ENCODE measurements at places on chromosomes 1 and 21.

- DNase-seq, result no peak
These were observed 11.6 kb downstream of the CDC42BPA start for GRCh38 chr1:227306689-227307088.

- peak; percentile 25 for DNase-seq
These were observed 84.2 kb downstream of the NDUFS5 start for GRCh38 chr1:39110325-39110851.

GRCh38 chr1:231866392-231867331, 240.1 kb downstream of the DISC1 start:
- DNase-seq, result peak; percentile 50

GRCh38 chr1:26388791-26389445, 16.4 kb upstream of the ZNF683 start:
- DNase-seq, result no peak

DNA sequence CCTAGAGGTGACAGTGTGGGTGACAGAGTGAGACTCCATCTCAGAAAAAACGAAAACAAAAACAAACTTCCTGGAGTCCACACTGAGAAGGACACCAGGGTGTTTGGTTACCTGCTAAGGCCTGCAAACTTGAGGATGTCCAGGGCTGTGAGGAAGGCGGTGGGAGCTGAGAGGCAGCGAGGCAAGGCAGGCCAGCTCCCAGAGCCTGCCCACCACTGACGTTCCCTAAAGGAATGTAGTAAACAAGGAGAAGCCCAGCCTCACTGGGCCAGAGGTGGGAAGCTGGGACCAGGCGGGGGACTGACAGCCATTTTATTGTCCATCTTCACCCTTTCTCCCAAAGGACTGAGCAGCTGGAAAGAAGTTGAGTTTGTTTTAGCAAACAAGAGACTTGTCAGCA, 24.1 kb downstream of the SHISA4 start:
- DNase-seq, result no peak

GRCh38 chr1:156214024-156214748, 1.4 kb downstream of the PMF1 start:
- no peak for DNase-seq

DNA sequence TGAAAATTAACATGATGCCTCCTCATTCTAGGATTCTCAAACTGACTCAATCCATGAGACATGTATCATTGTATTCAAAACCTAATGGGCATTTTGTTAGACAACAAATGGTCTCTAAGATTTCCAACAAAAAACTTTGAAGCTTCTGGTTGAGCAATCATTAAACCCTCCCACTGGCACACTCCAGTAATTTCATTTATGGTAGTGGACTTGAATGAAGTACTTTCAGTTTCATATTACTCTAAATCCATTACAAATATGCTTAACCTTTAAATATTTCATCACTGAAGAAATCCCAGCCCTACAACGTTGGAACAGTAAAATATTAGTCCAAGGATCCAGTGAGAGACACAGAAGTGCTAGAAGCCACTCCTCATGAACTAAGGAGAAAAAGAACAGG, 43.5 kb downstream of the GBP6 start:
- no peak for DNase-seq

DNA sequence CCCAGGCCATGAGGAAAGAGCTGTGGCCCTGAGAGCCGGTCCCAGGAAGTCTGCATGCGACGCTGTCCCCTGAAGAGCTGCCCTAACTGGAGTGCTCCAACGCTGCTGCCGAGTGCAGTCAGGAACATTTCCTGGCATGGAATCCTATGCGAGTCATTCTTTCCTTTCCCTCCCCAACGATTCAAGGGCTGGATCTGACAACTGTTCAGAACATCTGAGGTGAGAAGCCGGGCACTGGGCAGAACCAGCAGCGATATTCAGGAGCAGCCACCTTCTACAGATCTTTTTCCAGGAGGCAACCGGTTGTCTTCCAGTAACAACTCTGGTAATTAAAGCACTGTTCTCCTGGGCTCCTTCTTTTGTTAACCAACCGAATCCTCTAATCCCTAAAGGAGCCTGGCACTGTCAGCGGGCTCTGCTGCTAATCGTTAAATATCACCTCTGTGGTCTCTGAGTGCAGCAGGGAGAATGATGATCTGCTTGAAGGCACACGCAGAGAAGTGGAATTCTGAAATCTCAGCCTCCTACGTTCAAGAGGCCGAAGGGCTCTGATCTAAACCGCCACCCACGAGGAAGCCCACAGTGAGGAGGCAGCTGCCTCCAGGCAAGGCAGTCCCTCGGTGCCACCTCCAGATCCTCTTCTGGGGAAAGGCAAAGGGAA, 55.8 kb downstream of the SLC45A1 start:
- DNase-seq, result peak; percentile 88

- no peak for DNase-seq
These were observed 11.8 kb upstream of the F3 start for GRCh38 chr1:94553323-94553730.

GRCh38 chr21:43362321-43362791, 64.6 kb downstream of the SIK1 start:
- peak; percentile 86 for DNase-seq

DNA sequence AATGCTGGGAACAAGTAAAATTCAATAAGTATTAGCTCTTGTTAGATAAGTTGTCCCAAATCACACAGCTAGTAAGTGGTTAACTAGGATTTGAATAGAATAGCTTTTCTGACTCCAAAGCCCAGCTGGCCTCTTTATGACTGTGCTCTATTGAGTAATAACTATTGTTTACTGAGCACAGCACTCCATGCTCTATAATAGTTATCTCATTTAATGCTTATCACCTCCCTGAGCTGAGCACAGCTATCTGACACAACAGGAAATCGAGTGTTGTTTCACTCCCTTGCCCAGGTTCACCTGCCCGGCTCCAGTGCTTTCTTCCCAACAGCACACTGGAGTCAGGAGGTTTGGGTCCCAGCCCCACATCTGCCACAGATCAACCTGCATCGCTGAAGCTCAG, 38.8 kb upstream of the STMN1 start:
- DNase-seq, result no peak

DNA sequence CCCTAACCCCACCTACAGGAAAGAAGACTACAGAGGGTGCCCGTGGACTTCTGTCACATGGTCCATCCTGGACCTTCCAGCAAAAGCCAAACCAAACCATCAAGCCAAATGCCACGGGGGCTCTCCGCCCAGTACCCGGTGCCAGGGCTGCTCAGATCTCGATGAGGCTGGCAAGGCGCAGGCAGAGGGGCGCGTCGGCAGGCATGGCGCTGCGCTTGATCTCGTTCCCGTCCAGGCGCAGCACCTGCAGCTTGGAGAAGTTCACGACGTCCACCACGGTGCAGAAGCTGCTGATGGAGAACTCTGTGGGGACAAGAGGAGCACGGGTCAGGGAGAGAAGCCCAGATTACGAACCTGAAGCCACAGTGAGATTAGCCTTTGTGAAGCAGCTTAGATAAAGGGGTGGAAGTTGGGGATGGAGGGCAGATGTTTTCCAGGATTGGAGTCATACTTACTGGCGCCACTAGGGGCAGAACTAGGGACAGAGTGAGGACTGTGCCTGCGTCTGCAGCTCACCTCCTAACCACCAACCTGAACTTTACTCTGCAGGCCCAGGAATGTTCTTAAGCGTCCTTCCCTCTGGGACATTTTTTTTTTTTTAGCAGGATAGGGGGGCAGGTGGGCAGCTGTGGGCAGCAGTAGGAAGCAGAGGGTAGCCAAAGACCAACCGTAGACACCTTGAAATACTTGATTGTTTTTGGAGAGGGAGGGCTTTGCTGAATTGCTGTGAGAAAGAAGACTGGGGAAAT, 8.6 kb downstream of the FMOD start:
- DNase-seq, result peak; percentile 72

GRCh38 chr1:211951856-211952255, 83.5 kb downstream of the INTS7 start:
- DNase-seq, result no peak

GRCh38 chr1:18020021-18020817, 87.4 kb upstream of the IGSF21 start:
- no peak for DNase-seq

GRCh38 chr1:83500987-83501591, 497.8 kb downstream of the TTLL7 start:
- DNase-seq, result no peak

DNA sequence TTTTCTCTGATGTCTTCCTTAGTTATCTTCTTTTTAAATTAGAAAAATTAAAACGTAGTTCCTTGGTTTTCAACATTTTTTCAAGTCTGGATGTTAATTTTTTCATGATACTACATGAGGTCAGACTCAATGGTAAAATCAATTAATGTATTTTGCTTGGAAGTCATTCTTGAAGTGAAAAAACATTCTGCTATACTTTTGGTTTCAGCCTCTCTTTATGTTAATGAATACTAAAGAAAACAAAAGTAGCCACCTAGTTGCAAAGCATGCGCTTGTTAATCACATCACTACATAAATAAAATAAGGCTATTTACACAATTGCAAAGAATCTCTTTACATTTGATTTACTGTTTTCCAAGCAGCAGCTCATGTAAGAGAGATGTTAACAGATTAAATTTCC, 170.4 kb downstream of the LIPI start:
- no peak for DNase-seq

DNA sequence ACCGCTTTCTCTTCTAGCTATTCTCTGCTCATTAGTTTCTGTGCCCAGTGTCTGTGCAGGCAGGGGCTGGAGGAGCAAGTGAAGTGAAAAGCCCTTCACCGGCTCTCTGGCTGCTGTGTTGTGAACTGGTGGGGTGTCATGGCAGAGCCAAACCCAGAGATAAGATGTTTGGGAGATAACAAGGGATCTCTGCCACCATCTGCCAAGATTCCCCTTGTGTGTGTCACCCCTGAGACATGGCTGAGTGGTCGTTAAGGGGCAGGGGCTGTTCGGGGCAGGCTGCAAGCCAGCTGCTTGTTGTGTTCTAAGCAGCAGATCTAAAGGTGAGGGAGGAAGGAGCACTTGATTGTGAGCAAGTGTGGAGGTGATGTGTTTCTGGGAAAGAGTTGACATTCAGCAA, 24.5 kb downstream of the CNIH3 start:
- no peak for DNase-seq

DNA sequence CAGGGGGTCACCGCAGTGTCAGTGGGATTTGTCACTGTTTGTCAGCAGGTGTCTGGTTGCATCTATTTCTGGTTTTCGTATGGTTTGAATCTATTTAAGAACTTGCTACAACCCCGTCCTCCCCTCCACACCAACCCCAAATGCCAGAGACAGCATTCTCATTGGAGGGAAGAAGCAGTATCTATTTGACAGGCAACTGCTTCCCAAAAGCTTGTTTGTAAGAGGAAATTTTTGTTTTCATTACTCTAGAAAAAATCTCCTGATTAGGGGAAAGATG, 54.4 kb downstream of the NR5A2 start:
- no peak for DNase-seq

DNA sequence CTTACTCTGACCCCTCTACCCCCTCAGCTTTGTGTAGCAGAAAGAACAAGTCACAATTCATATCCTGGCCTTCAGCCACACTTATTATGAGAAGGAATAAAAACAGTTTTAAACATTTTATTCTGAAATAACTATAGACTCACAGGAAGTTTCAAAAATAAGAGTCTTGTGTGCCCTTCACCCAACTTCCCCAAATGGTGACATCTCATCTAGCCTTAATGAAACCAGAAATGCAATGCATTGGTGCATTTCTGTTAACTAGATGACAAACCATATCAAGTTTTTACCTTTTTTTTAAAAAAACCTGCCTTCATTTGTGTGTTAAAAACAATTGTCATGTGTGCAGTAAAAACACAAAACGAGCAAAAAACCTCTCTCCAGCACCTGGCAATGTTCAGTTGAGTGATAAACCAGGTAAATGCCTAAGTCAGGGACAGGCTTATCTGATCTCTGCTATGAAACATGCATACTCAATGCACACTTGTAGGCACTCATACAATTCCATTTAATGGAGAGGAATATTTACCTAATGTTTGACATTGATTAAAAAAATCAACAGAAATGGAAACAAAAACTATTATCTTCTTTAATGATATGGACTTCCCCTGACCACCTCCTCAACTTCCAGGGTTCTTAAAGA, 51.5 kb downstream of the SH3BGR start:
- no peak for DNase-seq

DNA sequence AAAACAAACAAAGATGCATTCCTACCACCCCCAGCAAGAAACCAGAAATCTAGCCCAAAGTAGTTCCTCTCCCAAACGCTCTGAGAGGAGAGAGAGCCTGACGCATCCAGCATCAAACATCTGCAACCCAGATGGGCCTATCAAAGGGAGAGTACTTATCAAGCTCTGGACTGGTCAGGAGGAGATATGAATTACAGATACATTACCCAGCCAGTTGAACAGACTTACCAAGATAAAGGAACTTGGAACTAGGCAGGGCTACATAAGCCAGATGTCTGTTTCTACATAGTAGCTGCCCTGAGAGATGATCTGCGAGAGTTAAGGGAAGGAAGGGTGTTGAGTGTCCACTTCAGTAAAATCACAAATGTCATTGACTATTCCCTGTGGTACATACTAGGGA, 138.4 kb downstream of the PAPPA2 start:
- DNase-seq, result no peak

GRCh38 chr1:157105988-157106812, 6.6 kb upstream of the ETV3L start:
- peak; percentile 64 for DNase-seq

DNA sequence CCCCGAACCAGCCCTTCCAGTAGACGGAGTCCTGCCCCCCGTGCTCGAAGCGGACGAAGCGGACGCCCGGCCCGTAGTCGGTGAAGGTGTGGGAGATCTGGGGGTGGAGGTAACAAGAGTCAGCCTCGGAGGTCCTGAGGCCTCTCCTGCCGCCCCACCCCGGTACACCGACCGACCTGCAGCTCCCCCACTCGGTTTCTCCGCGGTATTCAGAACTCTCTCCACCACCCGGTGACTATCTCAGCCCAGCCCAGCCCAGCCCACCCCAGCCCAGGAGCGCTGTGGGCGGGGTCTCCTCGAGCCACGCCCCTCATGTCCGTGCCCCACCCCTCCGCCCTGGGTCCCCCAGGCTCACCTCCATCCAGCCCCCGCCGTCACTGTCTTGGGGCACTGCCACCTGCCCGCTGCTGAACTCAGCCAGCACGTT, 5.5 kb downstream of the FBXO2 start:
- no peak for DNase-seq

- no peak for DNase-seq
These were observed 17.4 kb upstream of the USP24 start for GRCh38 chr1:55232448-55233144.

- DNase-seq, result no peak
These were observed 2.3 kb downstream of the HORMAD1 start for GRCh38 chr1:150718225-150718891.

GRCh38 chr1:59601041-59601441, 213.7 kb upstream of the HOOK1 start:
- DNase-seq, result peak; percentile 42

Data from right cardiac atrium (tissue), 5 donors.